Common myeloid progenitor, CD34-positive (primary cell): ENCODE measurements at places on chromosomes 6 and 20.

- peak; percentile 43 for DNase-seq
Observed at GRCh38 chr6:113979937-113980336, 9.0 kb upstream of the HDAC2 start.

DNA sequence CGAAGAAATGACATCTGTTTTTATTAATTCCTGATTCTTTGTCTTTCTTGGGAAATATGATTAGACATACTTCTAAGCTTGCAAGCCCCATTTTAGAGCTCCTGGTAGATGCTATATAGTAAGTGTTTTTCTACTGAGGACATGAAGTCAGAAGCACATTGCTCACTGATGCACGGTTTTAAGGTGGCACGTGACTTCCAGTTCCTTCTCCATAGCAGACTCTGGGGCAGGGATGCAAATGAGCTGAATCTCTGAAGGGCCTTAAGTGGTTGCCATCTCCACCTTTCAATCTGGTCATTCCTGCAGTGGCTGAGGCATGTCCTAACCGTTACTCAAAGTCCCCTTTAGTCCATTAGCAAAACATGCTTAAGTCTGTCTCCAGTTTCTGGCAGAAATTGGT, 421.2 kb upstream of the HTR1E start:
- no peak for DNase-seq

GRCh38 chr6:30779850-30780641, 35.7 kb upstream of the IER3 start:
- DNase-seq: no peak

DNA sequence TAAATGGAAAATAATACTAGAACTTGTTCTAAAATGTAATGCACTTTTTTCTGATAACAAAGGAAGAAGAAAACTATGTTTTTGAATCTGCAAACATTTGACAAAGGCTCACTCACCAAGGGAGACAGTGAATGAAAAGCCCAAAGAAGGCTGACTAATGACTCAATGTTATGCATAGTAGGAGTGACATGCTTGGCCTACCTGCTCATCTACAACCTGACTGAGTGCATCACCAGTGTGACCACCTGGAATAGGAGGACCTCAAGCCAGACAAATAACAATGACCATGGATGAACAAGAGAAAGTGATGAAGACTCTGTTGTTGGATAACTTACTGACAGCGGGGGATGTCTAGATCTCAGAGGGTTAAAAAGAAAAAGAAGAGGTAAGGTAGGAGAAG, 157.2 kb downstream of the SIM1 start:
- DNase-seq: no peak

DNA sequence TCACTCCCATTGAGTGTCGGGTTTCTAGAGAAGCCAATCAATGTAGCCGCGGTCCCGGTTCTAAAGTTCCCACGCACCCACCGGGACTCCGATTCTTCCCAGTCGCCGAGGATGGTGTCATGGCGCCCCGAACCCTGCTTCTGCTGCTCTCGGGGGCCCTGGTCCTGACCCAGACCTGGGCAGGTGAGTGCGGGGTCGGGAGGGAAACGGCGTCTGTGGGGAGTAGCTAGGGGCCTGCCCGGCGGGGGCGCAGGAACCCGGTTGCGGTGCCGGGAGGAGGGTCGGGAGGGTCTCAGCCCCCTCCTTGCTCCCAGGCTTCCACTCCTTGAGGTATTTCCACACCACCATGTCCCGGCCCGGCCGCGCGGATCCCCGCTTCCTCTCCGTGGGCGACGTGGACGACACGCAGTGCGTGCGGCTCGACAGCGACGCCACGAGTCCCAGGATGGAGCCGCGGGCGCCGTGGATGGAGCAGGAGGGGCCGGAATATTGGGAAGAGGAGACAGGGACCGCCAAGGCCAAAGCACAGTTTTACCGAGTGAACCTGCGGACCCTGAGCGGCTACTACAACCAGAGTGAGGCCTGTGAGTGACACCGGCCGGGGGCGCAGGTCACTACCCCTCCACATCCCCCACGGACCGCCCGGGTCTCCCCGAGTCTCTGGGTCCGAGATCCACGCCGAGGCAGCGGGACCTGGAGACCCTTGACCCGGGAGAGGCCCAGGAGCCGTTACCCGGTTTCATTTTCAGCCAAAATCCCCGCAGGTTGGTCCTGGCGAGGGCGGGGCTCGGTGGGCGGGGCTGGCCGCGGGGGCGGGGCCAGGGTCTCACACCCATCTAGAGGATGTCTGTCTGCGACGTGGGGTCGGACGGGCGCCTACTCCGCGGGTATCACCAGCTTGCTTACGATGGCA, 35.2 kb upstream of the HLA-G start:
- DNase-seq: peak; percentile 39

DNA sequence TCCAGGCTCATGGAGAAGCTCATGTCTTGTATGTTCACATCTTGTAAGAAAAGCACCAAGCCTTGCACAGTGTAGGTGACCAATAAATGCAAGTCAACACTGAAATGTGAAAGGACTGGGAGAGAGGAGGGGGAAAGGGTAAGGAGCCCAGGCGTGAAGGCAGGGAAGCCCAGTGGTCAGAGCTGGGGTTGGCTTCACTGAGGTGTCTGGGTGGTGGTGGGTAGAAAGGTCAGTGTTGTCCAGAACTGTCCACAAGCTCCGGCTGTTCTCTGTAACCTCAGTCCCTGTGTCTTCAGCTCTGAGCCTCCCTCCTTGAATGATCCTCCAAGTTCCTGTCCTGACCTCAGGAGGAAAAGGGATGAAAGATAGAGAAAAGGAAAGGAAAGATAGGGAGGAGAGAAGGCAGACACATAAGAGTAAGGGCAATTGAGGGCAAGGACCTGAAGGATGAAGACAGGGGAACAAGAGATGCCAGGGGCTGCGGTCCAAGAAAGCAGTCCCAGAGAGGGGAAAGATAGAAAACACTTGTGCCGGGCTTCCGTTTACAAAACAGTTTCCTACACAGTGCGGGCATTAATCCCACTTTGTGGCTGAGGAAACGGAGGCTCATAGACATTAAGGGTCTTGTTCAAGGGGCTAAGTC, 2.4 kb upstream of the TNXB start:
- DNase-seq: no peak

DNA sequence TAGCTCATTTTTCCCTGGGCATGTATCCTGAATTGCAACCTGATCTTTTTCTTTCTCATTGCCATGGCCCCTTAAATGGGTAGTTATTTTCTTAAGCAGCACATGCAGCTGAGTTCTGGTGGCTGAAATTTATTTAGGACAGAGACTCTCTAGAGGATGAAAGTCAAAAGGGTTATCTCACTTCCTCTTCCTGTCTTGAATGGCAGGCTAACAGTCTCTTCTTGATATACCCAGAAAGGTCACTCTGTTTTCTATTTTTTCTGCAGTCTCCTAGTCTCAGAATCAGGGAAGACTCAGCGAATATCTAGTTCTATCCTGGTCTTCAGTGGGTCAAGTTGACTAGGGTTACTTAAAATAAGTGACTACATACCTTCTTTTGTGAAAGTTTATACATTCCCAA, 243.3 kb downstream of the EPHA7 start:
- no peak for DNase-seq

GRCh38 chr6:163813979-163814493, 399.5 kb downstream of the QKI start:
- no peak for DNase-seq

DNA sequence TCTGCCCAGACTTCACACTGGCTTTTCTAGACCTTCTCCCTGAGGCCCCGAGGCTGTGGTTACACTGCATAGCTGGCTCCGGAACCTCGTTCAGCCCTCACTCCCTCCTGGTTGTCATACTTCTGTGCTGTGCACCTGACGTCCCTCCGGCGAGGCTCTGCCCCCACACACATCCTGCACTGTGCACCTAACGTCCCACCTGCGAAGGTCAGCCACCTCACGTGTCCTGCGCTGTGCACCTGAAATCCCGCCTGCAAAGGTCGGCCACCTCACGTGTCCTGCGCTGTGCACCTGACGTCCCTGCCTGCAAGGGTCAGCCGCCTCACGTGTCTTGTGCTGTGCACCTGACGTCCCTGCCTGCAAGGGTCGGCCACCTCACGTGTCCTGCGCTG, 111.0 kb upstream of the FRMD1 start:
- no peak for DNase-seq

DNA sequence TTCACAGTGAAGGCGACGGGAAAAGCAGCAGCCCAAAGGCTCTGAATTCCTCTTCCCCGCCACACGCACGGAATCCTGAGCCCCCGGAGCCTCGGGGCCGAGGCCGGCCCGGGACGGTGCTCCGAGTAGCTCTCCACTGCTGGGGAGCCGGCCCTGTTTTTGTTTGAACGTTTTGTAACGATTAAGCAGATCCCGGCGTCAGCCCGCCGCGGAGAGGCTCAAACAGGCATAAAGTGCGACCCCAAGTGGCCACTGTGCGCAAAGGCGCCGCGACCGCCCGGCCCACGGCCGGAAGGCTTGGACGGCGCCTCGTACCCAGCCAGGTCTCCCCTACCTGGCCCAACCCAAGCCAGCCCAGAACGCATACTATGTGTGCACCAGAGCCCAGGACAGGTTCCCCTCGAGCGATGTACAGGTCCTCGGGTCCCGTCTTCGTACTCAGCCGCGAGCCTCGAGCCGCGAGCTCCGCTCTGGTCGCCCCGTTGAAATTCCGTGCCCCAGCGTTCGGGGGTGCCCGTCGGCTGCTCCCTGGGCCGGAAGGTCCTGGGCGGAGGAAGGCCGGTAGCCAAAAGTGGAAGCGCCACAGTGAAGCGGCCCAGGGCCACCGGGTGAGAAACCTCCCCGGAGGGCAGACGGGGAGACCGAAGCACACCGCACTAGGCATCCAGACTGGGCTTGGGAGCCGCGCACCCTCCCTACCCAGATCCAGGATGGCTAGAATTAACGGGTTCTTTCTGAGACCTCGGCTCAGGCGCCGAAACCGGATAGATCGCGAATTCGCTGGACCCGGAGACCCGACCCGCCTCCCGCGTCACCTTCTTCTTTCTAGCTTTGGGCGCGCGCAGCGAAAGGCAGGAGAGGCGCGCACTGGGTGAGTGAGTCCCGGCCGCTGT, 1.2 kb upstream of the MAFB start:
- peak; percentile 74 for DNase-seq

DNA sequence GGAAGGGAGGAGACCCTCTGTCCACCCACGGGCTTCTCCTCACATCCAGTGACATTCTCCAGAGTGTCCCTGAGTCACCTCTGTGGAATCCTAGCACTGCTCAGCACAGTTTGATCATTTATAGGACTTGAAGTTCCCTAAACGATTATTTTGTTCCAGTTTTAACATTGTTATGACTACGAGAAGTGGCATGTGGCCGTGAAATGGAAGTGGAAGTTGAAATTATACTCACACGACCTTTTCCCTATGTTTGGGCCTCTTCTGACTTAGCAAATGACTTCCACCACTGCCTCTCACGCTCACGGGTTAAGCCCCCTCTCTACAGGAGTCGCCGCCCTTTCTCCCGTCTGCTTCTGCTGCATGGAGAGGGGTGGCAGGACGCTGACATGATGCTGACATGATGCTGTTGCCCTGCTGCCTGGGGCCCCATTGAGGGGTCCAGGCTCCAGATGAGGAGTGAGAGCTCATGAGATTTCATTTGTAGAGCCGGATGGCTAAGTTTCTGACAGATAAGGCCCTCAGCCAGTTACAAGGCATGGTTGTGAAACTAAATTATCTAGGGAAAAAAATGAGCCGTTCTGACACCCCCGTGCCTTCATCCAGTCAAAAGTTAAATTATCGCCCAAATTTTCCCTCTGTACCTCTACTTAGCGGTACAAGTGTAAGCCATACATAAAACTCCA, 153.6 kb upstream of the UST start:
- no peak for DNase-seq

DNA sequence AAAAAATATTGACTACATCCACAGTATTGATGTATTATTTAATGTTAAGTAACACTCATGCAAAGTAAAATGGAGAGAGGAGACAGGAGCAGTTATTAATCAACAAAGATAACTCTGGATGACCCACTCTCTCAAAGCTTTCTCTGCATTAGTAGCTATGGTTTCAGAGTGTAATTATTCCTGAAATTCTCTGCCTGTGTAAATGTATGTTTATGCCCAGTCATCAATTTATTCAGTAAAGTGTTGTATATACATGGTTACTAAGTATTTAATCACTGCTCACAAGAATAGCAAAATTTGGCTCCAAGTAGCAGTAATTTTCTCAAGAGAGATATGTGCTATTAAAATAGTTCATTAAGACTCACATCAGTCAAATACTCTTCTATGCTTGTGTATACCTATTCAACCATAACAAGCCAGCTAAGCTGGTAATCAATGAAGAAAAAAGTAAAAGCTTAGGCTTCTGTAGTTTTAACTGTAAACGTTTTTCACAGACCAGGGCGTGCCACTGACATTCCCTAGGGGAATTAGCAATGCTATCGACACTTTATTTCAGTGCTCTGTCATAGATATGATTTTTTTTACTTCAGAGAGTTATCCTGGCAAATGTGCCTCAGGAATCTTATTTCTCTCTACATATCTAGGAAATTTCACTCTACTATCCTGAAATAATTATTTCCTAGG, 54.0 kb upstream of the RAB32 start:
- no peak for DNase-seq

- peak; percentile 64 for DNase-seq
Observed at GRCh38 chr6:168934660-168935627, 318.7 kb downstream of the THBS2 start.

GRCh38 chr6:90758741-90759140, 171.9 kb upstream of the MAP3K7 start:
- no peak for DNase-seq

DNA sequence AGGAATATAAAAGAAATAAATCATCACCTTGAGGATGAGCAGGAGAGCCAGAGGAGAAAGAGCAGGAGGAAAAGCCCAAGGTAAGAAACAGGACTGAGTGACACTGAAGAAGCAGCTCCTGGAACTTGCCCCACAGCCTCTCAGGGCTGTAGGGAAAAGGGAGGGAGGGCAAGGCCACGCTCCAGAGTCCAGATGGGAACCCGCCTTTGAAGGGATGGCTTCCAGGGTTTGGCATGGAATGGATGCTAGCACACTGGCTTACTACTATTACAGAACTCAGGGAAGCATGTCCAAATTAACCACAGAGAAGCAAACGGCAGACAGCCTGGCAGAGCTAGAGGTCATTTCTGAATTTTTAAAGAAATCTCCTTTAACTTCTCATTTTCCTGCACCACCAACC, 26.8 kb downstream of the RALGAPA2 start:
- no peak for DNase-seq

DNA sequence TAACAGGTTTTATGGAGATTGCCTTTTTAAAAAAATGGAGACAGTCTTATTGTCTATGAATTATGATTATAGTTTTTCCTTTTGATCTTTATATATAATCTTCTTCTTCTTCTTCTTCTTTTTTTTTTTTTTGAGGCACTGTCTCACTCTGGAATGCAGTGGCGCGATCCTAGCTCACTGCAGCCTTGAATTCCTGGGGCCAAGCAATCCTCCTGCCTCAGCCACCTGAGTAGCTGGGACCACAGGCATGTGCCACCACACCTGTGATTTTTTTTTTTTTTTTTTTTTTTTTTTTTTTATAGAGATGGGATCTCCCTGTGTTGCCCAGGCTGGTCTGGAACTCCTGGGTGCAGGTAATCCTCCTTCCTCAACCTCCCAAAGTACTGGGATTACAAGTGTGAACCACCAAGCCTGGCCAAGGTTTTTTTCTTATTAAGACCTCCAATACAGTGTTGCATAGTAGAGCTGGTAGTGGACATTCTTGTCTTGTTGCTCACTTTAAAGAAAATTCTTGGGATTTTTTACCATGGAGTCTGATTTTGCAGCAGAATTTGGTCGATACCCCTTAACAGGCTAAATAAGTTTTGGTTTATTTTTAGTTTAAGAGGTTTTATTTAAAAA, 46.5 kb downstream of the STK4 start:
- DNase-seq: no peak
